WERI-Rb-1 (cell line): ENCODE measurements at places on chromosomes 5 and 9.

DNA sequence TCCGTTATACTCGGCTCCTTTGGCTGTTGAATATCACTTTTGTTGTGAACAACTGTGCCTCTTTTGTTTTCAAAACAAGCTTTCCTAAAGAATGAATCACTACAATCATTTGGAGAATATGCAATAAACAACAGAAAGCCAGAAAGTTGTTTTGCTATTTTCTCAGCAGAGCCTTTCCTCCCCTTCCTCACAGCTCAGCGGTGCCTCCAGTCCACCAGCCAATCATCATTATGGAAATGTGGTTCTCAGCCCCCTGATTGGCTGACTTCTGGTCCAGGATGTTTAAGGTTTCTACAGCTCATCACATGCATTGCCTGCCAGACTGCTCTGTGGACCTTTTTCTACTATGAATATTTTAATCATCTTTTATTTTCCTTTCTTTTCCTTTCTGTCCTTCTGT lies 9.1 kb upstream of the ZNF608 start:
- DNase-seq: peak; percentile 17

DNA sequence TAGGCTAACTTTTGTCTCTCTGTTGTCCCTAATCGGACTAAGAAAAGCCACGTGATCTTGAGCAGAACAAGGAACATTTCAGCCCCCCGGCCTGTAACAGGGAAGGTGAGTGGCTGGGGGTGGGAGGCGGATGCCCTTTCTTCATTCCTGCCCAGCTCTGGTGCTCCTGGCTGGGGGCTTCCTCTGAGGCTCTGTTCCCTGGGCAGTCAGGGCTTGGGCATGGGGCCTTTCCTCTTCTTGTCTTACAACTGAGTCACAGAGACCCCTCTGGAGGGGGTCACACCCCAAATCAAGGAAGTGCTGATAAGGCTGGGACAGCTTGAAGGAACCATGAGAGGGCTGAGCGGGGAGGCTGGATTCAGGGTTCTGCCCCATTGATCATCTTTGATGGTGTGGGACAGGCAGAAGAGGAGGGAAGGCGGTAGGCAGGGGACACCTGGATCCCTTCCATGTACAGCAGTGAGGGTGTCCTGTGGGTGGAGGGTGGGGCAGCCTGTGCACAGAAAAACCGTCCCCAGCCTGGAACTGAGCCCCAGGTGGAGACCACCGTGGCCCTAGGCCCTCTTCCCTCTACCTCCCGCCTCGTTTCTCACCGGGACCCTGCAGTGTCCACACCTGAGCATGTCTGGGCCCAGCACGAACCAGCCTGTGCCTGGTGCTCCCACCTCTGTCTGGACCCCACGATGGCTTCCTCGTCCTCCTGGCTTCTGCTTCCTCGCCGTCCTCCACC lies 257.7 kb upstream of the IRX1 start:
- no peak for DNase-seq

- DNase-seq: no peak
Observed at GRCh38 chr9:72150661-72151060, 1.4 kb downstream of the GDA start.

- no peak for DNase-seq
Observed at GRCh38 chr5:115639377-115639776, 13.5 kb upstream of the TMED7 start.

DNA sequence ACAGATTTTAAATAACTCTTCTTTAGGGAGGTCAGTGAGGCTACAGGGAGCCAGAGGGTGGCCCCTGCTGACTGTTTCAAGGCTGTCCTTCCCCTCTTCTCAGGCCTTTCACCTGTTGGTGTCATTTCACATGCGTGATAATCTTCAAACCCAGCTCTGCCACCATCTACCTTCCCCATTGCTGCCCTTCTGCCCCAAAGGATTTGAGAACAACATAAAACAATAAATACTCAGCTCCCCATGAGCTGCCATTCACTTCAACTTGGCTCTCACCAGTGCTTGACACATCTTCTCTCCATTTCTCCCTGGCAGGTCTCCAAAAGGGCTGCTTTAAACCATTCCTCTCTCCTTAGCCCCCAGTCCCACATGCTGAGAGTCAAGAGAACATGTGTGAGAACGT lies 75.5 kb upstream of the PALM2AKAP2 start:
- DNase-seq: no peak

DNA sequence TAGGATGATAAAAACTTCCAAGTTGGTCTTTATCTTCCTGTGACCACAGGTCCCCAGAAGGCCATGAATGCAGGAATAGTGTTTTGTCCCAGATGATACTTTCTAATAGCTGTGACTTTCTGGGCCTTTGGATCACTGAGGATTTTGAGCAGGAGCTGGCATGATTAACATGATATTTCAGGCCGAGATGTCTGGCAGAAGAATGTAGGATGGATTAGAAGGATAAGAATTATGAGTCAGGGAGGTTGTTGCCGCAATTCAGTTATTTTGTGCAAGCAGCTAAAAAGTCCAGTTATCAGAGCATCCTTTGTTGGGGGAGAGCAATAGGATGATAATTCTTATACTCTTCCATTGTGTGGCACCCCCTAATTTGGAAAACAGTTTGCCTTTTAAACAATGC lies 189.7 kb downstream of the PSAT1 start:
- DNase-seq: no peak

- DNase-seq: no peak
Observed at GRCh38 chr9:36802201-36802920, 229.7 kb downstream of the MELK start.

GRCh38 chr9:21234153-21234687 lies 5.6 kb downstream of the IFNA14 start:
- DNase-seq: no peak

- DNase-seq: no peak
Observed at GRCh38 chr9:131043087-131043486, 34.1 kb downstream of the LAMC3 start.

DNA sequence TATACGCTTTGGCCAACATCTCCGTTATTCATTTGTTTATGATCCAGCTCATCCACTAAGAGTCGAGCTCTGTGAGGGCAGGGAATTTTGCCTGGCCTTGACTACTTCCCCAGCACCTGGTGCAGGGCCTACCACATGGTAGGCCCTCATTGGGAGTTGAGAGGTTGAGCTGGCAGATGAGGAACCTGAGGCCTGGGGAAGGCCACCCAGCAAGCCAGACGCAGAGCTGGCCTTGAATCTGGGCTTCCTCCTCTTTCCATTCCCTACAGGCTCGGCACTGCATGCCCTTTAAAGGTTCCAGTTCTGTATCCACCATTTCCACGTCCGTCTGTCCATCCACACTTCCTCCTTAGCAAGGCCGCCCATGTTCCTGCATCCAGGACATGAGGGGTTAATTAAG lies 24.2 kb downstream of the KCNMB1 start:
- DNase-seq: no peak

GRCh38 chr5:169442913-169443784 lies 140.4 kb upstream of the SPDL1 start:
- DNase-seq: no peak

DNA sequence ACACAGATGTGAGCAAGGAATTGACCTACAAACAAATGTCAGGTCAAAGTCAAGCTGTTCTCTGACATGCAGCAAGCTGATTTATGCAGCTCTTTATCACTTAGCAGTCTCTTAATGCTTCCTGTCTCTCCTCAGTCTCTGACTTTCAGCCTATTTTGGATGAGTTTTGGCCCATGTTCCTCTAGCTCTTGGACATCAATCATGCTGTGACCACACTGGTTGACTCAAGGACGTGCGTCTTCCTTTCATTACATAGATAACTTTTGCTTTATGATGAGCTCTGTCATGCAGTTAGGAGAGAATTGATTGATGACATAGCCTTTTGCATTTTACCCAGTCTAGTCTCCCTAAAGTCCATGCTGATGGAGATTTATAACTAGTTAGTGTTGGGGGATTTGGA lies 9.4 kb upstream of the REEP5 start:
- DNase-seq: no peak

DNA sequence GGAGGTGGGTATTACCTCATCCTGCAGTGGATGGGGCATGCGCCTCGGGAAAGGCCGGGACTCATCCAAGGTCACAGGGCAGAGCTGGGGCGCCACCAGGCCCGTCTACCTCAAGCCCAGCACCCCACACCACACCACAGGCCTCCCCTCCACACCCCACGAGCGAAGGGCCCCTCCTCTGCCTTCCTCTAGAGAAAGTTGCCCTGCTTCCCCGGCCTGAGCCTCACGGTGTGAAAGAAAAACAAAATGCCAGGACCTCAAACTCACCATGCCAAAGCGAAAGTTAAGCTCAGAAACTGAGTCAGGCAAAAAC lies 161.1 kb downstream of the COL23A1 start:
- DNase-seq: no peak

DNA sequence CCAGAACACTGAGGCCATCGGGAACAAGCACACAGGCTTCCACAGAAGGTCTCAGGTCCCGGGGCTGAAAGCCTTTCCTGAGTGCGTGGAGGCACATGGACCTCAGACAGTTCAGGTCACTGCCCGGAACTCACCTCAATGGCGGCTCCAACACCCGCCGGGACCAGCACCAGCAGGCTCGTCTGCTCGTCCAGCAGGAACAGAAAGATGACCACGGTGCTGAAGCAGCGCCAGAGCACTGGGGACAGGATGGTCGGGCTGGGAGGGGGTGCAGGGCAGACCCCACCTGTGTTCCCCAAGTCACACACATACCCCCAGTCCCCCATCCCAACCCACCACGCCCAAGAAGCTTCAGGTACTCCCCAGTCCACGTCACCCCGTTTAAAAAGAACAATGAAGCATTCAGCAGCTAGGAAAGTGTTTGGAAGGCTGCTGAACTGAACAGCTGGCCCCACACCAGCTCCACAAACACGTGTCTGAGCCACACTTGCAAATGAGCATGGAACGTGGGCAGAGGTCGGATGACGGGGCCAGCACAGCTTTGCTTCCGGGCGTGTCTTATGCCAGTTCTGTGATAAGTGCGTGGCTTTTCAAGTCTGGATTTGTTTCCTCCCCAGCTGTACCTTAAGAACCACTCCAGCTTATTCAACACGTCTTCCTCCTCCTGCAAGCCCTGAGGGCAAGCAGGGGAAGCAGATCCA lies 14.6 kb downstream of the CLPTM1L start:
- DNase-seq: no peak

DNA sequence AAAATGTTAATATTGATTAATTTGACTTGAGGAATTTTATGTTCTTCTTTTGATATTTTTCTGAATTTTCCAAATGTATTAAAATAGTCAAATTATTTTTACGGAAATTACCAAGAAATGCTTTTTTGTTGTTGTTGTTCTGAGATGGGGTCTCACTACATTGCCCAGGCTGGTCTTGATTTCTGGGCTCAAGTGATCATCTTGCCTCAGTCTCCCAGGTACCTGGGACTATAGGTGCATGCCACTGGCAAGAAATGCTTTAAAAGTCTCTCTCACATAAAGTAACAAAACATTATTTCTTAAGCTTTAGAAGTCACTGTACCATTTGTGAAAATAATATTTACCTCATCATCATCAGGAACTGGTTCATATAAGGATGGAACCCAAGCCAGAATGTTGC lies 43.0 kb upstream of the ELOVL7 start:
- no peak for DNase-seq

- DNase-seq: no peak
Observed at GRCh38 chr9:134408939-134409737, 82.9 kb downstream of the RXRA start.

GRCh38 chr5:180787711-180788431 lies 14.7 kb downstream of the MGAT1 start:
- peak; percentile 49 for DNase-seq

DNA sequence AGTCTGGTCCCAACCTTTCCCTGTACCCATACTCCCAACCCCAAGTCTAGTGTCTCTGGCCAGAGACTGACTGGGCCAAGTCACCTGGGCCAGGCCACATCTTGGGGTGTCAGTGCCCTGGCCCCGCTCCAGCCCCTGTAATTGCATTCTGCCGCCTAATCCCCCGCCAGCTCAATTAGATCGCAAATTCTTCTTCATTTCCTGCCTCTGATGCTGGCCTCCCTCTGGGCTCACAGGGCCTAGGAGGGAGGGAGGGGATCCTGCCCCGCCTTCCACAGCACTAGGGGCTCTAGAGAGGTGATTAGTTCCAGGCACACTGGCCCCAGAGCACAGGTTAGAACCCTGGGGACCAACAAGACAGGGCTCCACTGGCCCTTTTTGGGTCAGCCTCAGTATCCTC lies 5.5 kb downstream of the CXXC5 start:
- DNase-seq: peak; percentile 72

GRCh38 chr9:110099236-110100095 lies 108.5 kb downstream of the C9orf152 start:
- peak; percentile 90 for DNase-seq

DNA sequence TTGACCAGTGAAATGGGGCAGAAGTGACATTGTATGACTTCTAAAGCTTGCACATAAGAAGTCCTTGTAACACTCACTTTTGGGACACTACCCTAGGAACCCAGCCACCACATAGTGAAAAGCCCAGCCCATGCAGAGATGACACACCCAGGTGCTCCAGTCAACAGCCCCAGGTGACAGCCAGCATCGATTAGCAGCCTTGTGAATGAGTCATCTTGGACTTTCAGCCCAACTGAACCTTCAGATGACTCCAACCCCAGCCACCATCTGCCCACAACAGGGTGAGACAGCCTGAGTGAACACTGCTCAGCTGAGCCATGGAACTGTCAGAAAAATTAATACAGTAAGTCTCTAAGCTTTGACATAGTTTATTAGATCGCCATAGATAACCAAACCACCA lies 458.6 kb downstream of the ZSWIM6 start:
- DNase-seq: no peak

GRCh38 chr5:135386886-135387628 lies 12.0 kb downstream of the MACROH2A1 start:
- DNase-seq: no peak

GRCh38 chr9:19405771-19406170 lies 3.0 kb upstream of the ACER2 start:
- peak; percentile 32 for DNase-seq

- no peak for DNase-seq
Observed at GRCh38 chr5:118857700-118858099, 130.6 kb downstream of the DTWD2 start.

DNA sequence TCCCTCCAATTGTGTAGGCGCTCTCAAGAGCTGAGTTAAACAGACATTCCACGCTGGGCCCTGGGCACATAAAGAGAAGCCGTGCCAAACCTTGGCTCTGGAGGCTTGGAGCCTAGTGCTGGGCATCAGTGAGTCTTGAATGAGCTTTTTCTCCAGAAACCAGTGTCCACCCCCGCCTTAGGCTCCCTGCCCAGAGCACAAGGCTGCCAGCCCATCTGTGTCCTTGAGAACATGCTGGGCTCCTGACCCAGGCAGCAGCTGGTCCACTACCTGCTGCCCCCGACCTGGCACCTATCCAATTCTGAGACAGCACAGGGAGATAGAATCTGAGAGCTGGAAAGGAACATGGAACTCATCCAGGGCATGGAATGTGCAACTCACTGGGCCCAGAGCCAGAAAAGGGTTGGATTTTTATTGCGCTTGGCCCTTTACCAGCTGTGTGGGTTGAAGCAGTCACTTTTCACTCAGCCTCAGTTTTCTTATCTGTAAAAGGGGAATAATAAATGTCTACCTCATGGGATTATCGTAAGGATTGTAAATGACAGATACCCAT lies 92.4 kb upstream of the CPLX2 start:
- no peak for DNase-seq

DNA sequence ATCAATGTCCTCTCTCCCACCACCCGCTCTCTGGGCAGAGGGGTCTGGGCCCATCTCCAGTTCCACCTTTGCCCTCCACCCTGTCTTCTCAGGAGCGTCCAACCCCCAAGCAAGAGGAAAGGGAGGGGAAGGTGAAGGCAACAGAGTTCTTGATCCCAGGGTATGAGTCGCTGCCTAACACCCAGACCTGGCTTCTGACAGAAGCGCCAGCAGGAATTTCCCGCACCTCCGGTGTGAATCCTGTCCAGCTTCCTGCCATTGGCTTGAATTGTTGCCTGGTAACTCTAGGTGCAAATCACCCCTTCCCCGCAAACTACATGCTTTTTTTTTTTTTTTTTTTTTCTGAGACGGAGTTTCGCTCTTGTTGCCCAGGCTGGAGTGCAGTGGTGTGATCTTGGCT lies 84.2 kb upstream of the IER5L start:
- no peak for DNase-seq
